ENCODE measurements at places on chromosomes 13 and 19.

DNA sequence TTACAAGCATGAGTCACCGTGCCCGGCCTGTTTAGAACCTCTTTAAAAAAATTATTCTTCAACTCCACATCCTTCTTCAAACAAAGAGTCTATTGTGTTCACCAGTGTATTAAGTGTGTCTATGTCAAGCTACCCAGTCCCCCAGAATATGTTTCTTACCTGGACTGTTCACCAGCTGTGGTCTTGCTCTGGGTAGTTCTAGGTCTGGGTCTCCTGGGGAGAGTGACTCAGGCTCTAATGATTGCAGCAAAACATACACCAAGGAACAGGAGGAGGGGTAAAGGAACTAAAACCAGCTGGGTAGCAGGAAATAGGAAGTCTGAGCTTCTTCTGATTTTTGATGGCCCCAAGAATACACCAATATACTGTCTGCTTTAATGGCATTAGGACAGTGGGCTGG is at the start of gene FPR1:
Gene FPR1, minus strand, starts transcription at position 224 of the 400 bp plus-strand sequence. CDS start 4,884 bp downstream, outside the sequence.
- no peak for DNase-seq

DNA sequence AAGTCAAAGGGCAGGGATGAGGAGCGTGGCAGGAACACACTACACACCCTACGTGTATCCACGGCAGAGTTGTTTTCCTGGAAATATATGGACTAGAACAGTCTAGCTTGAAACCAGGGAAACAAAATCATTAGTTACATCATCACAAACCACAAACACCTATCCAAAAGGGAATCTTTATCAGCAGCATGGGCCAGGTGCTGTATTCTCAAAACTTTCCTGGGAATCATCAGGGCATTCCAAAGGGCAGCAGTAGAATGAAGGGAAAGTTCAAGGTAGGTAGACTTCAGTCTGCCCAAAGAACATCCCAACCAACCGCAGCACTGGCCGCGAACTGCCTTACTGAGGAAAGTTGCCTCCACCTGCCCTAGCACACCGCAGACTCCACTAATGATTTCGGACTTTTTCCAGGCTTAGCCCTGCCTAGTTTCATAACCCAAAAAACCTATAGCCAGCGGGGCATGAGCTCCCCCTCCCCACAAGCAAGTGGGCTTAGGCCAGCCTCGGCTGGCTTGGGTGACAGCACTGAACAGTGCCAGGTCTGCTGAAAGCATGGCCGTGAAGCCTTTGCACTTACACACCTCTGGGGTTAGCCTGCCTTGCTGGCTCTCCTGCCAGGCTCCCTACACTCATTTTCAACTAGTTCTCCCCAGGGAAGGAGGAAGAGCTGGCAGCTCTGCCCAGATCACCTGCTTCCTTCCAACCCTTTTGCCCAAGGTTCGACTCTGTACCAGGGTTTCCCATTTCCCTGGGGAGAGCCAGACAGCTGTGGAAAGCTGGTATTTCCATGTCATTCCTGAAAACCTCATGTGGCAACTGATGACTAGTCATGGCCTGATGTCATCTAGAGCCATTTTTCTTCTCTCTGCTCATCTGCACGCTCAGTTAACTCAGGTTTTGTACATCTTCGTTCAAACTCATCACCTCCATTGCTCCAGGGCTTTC is 77.3 kb upstream of the UBAC2 start:
- no peak for DNase-seq

- DNase-seq = peak; percentile 59
Measured at GRCh38 chr13:25372284-25373081, 709 bp downstream of the ATP8A2 start.

DNA sequence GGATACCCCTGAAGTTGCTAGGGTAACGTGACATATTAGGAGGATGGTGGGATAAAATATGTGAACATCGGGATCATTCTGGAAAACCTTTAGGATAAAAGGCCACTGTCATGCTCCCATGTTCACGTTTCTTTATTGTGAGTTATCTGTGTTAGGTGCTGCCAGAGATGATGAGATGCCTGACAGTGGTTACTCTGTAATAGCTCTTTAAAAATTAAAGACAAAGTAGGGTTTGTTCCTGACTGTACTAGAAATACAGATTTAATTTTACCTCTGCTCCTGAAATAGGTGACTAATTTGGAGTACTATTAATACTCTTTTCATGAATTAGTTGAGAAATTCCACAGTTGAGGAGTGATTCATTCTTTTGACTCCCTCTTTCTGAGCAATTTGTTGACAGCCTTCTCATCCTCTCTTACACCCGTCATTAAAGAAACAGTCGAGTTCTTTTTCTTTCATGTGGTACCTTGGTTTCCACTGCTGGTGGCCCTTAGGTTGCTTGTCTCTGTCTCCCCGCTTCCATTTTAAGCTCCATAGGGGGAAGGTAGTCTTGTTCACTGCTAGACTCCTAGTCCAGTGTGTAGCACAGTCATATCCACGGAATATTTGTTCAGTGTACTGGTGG is 28.4 kb downstream of the SAE1 start:
- no peak for DNase-seq

- DNase-seq = no peak
Measured at GRCh38 chr19:1093811-1094553, 1.2 kb downstream of the POLR2E start.

GRCh38 chr13:99265821-99266426 is 7.7 kb upstream of the GPR18 start:
- no peak for DNase-seq

- no peak for DNase-seq
Measured at GRCh38 chr19:35938282-35939224, 2.4 kb downstream of the LRFN3 start.

DNA sequence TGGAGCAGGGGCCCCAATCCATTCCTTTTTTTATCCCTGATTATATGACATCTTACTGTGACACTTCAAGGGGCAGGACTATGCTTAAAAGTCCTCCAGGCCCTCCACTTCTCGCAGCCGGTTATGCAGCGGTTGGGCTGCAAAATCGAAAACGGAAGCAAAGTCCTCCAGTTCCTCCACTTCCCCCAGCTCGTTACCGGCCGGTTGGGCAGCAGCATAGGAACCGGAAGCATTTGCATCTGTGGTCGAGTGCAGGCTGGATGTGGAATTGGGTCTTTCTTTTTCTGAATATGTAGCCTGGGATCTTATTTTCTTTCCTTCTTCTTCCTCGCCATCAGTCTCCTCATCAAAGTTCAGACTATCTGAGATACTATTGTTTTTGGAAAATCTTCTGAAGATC is 46.1 kb downstream of the OXGR1 start:
- no peak for DNase-seq

DNA sequence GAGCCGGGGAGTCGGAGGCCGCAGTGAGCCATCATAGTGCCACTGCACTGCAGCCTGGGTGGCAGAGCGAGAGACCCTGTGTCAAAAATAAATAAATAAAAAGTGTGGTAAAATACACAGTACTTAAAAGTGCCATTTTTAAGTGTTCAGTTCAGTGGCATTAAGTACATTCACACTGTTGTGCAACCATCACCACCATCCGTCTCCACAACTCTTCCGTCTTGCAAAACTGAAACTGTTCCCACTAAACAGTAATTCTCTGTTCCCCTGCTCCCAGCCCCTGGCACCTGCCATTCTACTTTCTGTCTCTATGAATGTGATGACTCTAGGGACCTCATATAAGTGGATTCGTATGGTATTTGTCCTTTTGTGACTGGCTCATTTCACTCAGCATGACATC is 13.3 kb downstream of the SLC25A42 start:
- DNase-seq = no peak

- DNase-seq = no peak
Measured at GRCh38 chr19:17765069-17765618, 13.9 kb downstream of the FCHO1 start.

DNA sequence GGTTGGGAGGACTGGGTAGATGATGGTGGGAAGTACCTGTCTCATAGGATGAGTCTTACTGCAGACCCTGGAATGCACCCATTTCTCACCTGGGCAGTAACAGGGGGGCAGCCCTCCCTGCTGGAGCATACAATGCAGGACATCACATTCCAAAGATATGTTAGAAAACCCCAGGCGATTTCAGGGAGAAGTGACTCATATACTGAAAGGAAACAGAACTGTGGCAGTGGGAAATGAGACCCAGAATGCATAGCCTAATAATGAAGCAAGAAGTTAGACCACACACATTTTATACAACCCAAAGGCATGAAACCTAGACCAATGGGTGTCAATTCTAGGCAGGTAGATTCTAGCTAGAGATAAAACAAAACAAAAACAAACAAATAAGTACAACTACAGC is 402.7 kb downstream of the IRS2 start:
- no peak for DNase-seq

- DNase-seq = no peak
Measured at GRCh38 chr19:10270180-10270615, 722 bp upstream of the ICAM1 start.

- DNase-seq = no peak
Measured at GRCh38 chr19:5927441-5927821, 13.4 kb downstream of the CAPS start.

DNA sequence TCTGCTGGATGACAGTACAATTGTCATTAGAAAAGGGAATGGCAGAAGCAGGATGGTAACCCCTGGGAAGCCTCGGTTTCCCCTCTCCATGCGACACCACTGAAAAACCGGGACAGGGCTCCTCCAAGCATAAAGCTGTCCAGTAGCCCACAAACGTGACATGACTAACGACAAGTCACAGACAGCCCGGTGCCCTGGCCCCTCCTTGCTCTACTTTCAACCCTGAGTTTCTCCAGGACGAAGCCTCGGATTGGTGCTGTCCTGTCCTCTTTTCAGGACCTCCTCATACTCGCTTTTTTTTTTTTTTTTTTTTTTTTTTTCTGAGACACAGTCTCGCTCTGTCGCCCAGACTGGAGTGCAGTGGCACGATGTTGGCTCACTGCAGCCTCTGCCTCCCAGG is 16.3 kb downstream of the DPP9 start:
- no peak for DNase-seq

- DNase-seq = peak; percentile 29
Measured at GRCh38 chr19:42512743-42513304, 15.5 kb downstream of the CEACAM1 start.

GRCh38 chr19:52992109-52993004 is 21.4 kb upstream of the ERVV-1 start:
- DNase-seq = peak; percentile 39

GRCh38 chr13:111161601-111162600 is 46.8 kb downstream of the ARHGEF7 start:
- no peak for DNase-seq

GRCh38 chr13:45537516-45537915 is 72.8 kb downstream of the COG3 start:
- DNase-seq = no peak

DNA sequence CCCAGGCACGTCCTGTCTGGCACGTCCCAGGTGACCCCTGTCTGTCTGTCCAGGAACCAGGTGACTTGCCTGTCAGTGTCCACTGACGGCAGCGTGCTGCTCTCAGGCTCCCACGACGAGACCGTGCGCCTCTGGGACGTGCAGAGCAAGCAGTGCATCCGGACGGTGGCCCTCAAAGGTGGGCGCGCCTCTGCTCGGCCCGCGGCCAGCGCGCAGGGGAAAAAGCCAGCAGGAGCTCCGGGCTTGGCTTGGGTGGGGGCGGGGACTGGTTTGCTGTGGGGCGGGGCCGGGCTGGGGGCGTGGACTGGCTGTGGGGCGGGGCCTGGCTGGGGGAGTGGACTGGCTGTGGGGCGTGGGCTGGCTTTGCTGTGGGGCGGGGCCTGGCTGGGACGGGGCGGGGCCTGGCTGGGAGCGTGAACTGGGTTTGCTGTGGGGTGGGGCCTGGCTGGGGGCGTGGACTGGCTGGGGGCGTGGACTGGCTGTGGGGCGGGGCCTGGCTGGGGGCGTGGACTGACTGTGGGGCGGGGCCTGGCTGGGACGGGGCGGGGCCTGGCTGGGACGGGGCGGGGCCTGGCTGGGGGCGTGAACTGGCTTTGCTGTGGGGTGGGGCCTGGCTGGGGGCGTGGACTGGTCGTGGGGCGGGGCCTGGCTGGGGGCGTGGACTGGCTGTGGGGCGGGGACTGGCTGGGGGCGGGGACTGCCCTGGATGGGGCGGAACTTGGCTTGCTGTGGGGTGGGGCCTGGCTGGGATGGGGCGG is 7.2 kb downstream of the WDR18 start:
- peak; percentile 91 for DNase-seq

GRCh38 chr19:5109560-5109959 is 140.6 kb downstream of the KDM4B start:
- peak; percentile 62 for DNase-seq

GRCh38 chr13:19634256-19634740 is 839 bp downstream of the MPHOSPH8 start:
- no peak for DNase-seq

DNA sequence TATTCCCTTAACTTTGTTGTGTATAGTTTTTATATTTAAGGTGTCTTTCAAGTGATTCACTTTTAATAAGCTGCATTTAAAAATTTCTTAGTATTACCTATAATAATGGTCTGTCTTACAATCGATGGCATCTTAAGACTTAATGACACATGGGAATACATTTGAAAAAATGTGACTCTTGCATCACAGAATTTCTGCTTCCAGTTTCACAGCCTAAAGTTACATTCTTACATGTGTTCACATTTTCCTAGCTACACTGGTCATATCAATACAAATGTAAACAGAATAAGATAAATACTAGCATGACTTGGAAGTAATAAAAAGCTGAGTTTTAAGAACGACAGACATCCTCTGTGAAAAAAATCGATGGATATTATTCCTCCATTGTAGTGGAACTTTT is 1597.1 kb upstream of the MIR17HG start:
- no peak for DNase-seq

Measured in WTC11 (cell line).